Cortex of kidney (tissue), 1 donor: ENCODE measurements at places on chromosomes 7 and 10.

- no peak for DNase-seq
Measured at GRCh38 chr10:103858360-103858759, 3.0 kb upstream of the SH3PXD2A start.

DNA sequence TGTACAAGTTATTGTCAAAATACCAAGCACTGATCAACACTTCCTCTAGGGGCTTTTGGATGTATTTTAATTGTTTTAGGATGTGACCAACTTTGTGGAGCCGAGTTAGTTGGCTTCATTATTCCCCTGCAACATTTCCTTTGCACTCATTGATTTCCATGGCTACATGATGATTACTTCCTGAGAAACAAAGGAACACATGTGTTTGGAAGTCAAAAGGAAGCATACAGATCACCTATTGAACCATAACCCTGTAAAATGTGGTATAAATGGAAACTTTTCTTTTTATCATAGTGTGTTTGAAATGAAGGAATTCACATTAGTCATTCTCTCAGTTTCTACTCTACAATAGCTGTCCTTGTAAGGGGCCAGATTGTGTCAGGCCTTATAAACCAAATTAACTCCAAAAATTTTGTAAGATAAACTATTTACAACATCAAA, 32.2 kb upstream of the EXOC6 start:
- DNase-seq = no peak

DNA sequence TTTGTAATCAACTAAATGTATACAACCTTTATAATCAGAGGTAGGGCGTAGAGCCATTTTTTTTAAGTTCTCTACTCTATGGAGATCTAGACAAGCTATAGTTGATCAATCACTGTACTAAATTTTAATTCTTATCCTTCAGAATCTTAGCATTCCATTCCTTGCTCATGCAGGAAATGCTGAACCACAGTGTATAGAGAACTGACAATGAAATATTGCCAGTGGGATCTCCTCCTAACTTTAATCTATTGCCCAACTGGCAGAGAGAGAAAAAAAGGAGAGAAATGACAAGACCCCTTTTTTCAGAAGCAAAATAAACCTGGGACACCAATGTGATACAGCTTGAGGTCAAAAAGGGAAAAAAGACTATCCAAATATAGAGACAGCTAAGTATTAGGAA, 26.4 kb upstream of the PPP3CB start:
- no peak for DNase-seq

GRCh38 chr10:132700156-132701098, 85.5 kb downstream of the NKX6-2 start:
- no peak for DNase-seq

GRCh38 chr7:149226840-149227494, 12.5 kb upstream of the ZNF212 start:
- no peak for DNase-seq

DNA sequence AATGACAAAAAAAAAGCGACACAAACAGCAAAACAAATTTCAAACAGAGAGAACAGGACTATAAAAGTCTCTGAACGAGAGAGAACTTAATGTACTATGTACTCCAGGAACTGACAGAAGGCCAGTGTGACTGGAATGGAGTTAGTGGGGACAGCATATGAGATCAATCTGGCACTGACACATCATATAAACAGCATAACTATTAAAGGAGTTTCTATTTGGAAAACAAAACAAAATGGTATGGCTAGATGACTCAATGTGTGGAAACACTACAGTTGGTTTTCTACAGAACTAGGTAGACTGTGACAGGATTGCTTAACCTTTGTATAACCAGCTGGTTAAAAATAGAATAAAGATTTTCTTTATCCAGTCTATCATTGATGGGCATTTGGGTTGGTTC, 232.9 kb upstream of the KAT6B start:
- DNase-seq = no peak

DNA sequence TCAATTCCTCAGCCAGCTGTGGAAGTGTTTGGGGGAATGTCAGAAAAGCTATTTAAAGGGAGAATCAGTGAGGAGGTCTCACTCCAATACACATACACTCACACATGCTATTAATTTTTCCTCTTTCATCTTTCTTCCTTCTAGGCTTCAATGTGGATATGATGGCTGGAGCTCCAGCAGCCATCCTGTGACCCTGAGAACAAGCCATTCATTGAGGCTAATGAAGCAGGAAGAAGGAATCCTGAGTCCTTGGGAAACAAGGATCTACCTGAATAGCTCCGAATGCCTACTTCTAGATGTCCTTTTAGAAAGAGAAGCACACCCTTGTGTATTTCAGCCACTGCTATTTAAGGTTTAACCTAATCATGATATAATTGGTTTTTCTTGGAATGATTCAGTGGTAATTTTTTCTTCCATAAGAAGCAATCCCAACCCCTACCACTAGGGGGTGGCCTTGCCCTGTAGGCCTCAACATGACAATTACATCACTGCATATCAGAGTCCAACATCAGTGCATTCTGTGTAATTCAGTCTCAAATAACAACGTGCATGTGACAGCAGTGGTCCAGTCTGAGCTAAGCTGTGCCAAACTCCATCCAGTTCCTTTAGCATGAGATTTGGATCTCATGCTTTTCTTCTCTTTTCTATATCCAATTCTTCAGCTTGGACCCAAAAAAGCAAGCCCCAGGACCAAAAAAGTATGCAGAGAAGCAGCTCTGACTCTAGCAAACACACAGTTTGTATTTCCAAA, 85.3 kb upstream of the ANKRD1 start:
- no peak for DNase-seq

DNA sequence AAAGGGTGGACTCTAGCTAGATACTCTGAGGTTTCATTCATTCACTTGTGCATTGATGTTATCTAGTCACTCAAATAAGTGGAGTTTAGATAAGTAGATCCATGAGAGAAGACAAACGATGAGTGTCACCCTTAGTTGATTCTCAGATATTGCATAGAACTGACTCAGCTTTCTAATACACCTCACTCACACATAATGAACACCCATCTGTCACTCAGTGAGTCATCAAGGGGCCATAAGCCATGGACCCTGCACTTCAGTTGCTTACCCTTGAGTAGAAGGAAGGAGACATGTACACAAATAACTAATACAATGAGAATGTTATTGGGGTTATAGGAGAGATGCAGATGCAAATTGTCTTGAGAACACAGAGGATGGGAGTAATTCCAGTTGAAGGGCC, 163.8 kb downstream of the SORCS3 start:
- DNase-seq = no peak

- no peak for DNase-seq
Measured at GRCh38 chr7:81333004-81333403, 414.2 kb upstream of the SEMA3C start.

GRCh38 chr10:95295031-95295755, 4.4 kb upstream of the PDLIM1 start:
- no peak for DNase-seq

DNA sequence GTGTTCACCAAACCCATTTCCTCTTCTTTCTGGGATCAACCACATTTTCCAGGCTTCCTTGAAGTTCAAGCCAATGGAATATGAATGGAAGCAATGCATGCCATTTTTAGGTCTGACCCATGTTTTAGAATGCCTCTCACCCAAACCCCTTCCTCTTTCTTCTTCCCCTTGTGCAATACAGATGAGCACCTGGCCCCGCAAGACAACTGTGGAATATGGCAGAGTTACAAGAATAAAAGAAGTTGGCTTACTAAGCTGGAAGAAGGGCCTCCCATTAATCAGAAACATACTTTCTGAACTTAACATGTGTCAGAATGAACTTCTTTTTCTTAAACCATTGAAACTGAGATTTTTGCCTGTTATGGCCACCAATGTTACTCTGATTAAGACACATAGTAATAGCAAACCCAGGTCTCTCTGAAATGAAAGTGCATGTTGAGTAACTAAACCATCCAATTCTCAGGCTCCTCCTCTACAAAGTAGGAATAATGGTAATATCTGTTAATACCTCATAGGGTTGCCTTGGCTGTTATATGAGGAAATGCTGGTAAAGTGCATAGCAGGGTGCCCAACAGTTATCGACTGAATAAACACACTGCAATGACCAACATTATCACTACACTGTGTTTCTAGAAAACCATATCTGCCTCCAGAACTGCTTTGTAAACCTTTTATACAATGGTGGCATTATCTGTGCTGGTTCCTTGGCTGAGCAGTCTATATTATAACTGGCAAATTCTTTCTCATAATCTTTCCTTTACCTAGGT, 382.2 kb upstream of the NRP1 start:
- DNase-seq = no peak

- no peak for DNase-seq
Measured at GRCh38 chr10:69123306-69123746, 652 bp upstream of the VPS26A start.

- DNase-seq = no peak
Measured at GRCh38 chr10:15433850-15434537, 62.9 kb upstream of the FAM171A1 start.

GRCh38 chr10:47023237-47024045, 112.2 kb downstream of the PTPN20 start:
- no peak for DNase-seq

DNA sequence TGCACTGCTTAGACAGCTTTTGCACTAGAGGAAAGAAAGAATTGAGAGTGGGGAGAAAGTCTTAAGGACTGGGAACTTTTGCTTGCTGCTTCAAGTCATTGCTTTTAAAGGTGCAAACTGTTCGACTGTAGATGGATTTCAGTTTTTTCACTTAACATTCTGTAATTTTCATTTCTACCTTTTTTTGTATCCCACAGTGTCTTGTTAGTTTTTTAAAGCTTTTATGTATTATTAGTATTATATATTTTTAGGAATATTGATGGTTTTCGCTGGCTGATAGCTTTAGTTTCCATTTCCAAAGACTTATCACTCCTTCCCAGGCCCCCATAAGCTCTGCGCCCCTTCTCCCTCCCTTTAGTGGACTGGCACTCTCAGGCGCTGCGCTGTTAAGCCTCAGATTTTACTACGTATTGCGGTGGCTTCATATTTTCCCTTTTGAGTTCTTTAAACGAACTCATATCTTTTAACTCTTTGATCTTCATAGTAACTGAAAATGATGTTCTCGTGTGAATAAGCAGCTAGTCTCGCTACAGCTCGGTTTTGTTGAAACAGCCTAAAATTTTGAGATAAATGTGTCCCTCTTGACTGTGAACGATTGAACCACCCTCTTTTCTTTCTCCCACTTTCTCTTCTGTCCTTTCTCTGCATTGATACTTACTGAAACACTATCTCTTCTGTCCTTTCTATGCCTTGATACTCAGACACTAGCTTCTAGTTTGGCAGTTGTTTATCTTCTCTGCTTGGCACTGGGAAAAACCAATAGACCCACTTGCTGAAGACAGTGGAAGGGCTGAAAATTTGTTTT, 2.5 kb upstream of the ETV1 start:
- DNase-seq = no peak

DNA sequence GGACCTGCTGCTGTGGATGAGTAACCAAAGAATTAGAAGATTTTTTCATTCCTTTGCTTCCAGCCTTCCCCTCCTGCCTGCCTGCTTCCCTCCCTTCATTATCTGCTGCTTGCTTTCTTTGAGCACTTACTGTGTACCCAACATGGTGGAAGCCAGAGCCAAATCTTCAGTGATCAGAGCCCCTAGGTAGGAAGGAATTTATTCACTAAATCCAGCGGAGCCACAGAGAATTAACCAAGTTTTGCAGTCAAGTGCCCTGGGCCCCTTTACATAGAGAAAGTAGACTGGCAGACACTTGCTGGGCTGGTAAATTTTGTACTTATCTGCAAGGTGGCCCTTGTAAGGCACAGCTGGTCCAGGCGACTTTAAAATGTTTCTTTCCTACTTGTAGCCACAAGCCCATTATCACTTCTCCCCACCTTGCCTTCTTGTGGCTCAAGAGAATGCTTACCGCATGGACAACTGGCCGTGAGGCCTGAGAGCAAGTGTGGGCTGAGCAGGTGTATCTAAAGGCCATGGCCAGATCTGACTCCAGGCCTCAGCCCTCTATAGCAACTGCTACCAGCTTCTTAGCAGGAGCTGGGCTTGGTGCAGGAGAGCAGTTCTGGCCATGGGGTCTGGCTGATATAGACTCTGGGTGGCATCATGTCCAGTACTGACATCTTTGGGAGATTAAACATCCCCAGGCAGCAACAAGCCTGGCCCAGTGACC, 11.1 kb downstream of the UNC5B start:
- DNase-seq = no peak

- DNase-seq = no peak
Measured at GRCh38 chr10:79342295-79342761, 4.9 kb upstream of the PPIF start.

DNA sequence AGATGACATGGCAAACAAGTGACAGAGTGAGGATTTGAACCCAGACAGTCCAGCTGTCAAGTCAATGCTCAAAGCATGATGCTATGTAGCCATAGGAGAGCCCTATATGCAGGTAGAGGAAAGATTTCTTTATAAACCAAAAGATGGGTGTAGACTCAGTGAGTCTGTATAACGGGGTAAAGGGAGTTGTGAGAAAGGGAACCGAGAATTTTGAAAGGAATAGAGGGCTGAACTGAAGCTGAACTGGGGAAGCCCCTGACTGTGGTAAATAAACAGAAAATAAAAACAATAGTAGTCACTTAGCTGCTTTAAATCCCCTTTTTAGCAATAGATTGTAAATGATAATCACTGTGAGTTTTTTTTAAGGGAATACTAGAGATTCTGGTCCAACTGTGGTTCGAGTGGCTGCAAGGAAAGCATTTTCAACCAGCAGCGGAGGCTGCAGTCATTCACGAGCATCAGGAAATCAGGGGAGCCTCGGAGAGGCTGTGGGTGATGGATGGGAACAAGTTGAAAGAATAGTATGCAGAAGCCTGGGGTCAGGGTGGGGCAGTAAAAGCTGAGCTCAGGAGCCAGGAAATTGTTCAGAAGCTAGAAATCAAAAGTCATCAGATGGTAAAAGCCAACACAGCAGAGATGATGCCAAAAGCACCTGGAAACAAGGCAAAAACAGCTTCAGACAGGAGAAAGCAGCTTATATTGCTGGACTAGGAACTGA, 393.5 kb downstream of the GFRA1 start:
- no peak for DNase-seq
